Activated T-cell treated with anti-CD3 and anti-CD28 coated beads, Interleukin-2, amount 50 U/mL, for 24 hours (primary cell): ENCODE measurements at places on chromosomes 1 and 21.

DNA sequence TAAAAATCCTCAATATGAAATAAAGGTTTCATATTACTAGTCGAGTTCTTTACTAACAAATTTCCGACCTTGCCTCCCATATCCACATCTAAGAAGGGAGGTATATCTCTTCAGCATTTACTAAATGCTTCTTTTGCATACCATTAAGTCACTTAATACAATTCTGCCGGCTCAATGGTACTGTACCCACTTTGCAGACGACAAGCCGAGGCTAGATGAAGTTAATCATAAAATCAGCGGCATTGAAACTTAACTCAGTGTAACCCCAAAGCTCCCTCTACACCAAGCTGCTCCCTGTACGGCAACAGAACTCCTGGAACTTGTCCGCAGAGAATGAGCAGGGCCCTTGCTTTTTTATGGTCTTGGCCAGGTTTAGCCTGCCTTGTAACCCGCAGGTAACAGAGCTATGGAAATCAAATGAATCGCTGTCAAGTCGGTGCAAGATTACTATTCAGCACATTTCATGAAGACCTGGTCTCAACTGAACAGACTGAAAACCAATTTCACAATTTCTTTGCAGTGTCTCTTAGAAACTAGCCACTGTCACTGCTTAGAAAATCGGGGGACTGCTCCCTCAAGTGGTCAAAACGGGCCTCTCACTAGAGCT, 738 bp downstream of the INTS7 start:
- no peak for DNase-seq

DNA sequence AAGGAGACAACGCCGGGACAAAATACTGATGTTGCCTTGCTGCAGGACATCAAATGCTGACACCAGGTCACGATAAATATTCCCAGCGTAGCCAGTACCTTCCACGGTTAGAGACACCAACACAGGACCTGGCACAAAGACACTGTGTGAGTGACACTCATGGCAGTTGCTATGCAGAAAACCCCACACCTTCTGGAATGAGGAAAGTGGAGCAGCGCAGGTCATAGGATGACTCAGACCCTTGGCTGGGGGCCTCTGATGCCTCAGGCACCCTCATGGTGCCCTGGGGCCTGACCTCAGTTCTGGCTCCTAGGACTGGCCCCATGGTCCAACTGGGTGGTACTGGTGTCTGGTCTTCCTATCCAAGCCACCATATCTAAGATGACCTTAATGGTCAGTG, 7.0 kb downstream of the DCST2 start:
- no peak for DNase-seq

DNA sequence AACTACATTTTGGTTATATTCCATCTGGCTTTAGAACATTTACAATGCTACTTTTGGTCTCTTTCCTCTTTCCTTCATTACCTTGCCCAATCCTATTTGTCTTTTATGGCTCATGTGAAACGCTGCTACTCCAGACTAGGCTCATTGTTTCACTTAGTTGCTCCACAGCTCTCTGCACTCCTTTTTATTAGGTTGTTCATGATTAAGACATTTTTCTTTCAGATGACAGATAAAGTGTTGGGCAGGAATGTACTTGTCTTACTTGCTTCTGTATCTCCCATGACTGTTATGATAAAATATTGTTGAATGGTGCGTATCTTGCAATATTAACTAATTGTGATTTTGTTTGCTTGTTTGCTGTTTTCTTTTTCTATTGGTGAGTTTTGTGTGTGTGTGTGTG, 1532.3 kb downstream of the KCNT2 start:
- DNase-seq: no peak

DNA sequence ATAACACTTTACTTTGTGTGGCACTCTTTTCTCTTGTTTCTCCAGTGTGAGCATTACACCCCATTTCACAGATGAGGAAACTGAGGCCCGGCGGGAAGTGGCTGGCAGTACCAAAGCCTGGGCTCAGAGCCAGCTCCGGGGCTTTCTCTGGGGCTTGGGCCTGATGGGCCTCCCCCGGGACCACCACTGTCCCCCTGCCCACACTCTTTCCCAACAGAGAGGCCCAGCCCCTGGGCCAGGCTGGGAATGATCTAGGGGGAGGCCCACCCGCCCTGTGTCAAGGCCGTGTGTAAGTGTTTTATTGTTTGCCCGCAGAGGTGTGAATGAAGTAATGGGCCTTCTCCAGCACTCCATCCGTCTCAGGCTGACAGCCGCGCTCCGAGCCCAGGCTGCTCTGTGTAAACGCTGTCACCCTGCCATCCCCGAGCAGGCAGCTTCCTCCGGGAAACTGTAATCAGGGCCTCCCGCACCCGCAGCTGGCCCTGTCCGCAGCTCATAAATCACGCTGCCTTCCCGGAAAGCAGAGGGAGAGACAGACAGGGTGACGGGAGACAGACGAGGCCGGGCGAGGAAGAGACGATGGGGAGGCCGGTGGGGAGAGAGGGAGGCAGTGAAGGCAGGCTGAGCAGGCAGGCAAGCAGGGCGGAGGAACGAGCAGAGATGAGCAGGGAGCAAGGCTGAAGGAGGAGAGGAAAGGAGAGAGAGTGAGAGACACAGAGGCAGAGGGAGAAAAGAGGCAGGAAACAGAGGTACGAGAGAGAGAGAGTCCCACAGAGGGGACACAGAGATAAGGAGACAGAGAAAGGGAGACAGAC, 109.7 kb upstream of the ZBTB40 start:
- no peak for DNase-seq

- DNase-seq: no peak
These were observed 146.8 kb upstream of the RAB4A start for GRCh38 chr1:229124116-229124515.

GRCh38 chr21:45803618-45804340, 160.3 kb downstream of the PCBP3 start:
- DNase-seq: peak; percentile 16

DNA sequence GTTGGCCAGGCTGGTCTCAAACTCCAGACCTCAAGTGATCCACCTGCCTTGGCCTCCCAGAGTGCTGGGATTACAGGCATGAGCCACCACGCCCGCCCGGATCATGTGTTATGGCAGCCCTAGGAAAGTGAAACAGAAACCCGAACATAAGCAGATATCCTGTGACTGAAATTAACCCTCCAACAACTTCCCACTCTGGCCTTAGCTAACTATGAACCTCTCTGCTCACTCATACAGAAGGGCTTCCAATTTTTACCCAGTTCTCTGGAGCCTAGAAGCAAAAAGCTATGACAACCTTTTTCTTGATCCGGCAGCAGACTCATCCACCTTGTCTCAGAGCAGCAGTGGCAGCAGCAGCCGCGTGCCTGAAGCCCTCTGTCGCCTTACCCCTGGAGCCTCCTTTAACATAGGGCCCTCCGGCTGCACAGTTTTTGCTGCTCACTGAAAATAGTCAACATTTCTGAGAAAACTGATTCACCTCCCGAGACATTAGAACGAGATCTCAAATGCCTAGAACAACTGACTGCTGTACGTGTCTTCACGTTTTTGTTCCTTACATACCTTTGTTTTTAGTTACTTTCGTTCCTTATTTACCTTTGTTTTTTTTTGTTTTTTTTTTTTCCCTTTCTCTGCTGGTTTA, 9.3 kb downstream of the CBR1 start:
- DNase-seq: peak; percentile 52

DNA sequence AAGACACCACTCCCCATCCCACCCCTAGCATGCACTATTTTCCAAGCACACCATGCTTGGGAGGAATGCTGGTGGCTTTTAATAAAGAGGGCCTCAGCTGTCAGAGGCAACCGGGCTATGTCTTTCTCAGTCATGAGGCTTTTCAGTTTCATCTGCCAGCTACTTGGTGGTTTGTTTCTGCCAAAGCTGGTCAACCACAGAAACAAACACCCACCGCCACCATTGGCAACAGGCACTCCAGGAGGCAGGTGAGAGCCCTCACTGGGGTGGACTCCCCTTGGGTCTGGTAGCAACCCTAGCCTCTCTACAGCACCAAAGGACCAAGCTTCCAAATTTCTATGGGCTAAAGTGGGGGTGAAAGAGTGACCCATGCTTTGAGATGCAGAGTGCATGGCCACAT, 54.3 kb upstream of the CD1D start:
- no peak for DNase-seq
